ENCODE measurements at places on chromosomes 5 and 9.

- DNase-seq: no peak
Observed at GRCh38 chr9:99051851-99052250, 53.1 kb upstream of the TGFBR1 start.

- DNase-seq: no peak
Observed at GRCh38 chr5:37850226-37850865, 10.5 kb upstream of the GDNF start.

- peak; percentile 33 for DNase-seq
Observed at GRCh38 chr9:79353856-79354520, 217.8 kb upstream of the TLE4 start.

DNA sequence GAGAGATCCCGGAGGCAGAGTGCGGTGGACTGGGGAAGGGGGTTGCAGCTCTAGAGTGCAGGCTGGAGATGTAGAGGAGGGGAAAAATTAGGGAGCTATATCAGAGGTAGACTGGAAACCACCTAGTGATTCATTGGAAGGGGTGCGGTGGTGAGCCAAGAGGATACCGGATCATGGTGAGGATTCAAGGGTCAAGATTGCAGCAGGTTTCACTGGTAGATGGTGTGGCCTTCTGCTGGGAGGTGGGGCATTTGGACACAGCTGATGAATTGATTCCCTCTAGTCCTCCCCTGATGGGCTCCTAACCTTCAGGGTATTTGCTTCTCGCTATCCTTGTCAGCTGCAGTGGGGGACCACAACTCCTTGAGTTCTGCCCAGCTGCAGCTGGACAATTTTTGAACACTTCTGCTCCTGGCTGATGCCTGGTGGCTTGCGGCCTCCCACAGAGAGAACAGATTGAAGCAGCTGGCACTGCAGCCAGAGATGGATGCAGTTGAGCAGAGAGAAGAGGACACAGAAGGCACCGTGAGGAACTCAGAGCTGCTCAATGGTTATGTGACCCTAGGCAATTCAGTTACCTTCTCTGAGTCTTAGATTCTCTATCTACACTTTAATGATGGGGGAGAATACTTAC lies 134.4 kb upstream of the ABCA1 start:
- no peak for DNase-seq

GRCh38 chr5:33273985-33274384 lies 166.8 kb upstream of the TARS1 start:
- no peak for DNase-seq

DNA sequence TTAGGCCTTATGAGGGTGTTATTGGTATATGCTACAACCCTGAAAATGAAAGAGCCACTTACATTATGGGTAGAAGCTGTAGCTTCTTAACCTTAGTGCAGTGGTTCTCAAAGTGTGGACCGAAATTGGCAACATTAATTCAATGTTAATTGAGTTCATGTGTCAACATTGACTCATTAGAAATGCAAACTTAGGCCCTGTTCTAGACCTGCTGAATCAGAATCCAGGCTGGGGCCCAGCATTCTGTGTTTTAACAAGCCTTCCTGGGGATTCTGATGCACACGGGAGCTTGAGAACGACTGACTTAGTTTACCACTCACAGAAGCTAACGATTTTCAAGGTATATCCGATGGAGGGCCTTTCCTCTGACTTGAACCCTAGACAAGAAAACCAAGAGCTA lies 7.3 kb downstream of the VLDLR start:
- no peak for DNase-seq

DNA sequence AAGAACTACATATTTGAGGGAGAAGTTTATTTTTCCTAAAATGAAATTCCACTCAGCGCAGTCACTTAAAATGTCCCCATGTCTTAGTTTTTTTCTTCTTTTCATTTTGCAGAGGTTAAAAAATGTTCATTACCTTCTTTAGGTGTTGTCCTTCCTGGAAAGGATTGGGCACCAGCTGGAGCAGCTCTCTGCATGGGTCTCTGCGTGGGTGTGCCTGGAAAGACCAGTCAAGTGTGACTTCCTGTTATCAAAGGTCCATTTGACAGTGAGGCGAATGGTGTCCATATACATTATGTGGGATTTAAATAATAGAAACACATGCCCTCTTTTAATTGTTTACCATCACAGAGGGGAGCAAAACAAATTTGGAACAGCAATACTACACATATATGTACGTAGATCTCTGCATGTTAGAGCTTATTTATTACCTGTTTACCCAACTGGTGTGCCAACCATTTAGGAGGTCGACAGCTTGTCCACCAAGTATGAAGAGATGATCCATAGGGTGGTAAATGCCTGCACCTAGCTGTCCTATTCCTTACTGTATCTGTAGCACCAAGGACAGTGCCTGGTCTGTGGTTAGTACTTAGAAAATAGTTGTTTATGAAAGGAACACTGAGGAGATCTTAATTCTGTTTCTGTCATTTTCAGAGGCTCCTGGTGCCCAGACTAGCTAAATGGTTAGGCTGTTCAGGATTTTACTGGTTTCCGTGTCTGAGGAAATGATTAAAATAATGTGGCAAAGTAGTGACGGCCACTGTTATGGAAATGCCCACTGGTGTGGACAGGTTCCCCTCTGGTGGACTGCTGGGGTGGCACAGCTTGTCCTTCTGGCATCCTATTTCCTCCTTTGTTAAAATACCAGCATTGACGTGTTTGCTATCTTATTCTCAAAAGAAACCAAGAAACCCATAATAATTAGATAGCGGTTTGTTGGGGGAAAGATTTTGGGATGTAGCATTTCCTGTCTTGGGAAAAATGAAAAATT lies 200.4 kb downstream of the MAST4 start:
- DNase-seq: no peak

DNA sequence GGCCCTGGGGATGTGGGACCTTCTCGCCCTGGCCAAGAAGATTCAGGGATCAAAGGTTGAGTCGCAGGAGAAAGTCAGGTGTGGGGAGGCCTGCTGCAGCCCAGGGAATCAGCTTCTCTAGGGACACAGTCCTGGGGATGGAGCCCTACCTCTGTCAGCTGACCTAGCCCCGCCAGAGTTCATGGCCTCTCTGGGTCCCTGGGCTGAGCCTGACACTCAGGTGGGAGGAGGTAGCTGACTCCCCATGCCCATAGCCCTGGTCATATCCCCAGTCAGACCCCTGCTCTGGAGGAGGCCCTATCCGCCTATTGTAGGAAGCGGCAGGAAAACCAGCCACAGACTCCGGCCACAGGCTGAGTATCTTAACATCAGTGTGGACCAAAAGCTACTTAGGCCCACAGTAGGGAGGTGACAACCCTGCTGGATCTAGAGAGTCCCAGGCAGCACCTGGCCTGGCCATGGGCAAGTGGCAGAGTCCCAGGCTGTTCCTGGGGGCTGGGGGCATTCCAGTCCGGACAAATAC lies 15.0 kb upstream of the MRNIP start:
- DNase-seq: no peak

GRCh38 chr5:170186856-170187255 lies 45.9 kb upstream of the C5orf58 start:
- DNase-seq: no peak

DNA sequence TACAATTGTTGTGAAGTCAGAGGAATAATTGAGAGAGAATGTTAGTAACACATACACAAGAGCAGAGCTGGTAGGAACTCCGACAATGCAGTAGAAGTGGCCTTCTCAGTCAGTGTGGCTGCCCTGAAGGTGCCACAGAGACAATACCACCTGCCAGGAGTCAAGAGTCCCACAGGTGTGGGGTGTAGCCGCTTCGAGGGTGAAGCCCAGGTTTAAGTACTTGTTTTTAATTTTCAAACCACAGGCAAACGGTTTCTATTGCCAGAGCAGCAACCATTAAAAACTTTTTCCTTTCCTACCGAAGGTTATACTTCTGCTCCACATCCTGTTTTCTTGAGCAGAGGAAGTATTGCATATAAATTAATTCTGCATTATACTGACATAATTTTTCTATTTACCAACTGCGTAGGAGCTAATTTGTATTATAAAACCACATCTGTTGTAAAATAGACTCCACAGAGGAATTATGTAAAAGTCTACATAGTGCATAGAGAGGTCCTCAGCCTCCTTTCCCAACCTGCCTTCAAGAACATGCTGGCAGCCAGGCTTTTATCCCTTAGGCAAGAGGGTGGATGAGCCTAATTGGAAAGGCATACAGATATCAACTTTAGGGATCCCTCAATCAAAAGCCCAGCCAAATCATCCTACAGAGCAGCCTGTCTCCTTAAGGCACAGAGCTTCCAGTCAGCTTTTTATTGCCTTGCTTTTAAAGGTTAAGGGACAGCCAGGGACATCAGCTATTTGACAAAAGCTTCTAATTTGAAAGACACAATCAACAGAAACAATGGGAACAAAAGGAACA lies 12.9 kb upstream of the ACTBL2 start:
- DNase-seq: no peak

DNA sequence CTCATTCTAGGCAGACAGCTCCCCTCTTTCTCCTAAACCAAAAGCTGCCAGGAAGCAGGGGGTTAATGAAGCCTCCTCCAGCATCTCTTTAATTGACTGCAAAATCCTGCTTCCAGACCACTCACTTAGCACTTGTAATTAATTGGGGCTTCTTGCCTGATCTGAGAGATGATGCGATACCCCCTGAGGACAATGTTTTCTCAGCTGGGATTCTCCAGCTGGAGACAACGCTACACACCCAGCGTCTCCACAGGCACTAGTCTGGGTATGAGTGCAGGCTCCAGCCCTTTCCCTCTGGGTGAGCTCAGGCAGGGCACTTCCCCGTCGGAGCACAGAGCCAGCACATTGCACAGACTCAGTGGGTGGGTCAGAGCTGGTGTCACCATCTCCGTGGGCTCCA lies 16.1 kb downstream of the CPLX2 start:
- DNase-seq: no peak

- DNase-seq: no peak
Observed at GRCh38 chr5:154559398-154560276, 81.6 kb upstream of the HAND1 start.

DNA sequence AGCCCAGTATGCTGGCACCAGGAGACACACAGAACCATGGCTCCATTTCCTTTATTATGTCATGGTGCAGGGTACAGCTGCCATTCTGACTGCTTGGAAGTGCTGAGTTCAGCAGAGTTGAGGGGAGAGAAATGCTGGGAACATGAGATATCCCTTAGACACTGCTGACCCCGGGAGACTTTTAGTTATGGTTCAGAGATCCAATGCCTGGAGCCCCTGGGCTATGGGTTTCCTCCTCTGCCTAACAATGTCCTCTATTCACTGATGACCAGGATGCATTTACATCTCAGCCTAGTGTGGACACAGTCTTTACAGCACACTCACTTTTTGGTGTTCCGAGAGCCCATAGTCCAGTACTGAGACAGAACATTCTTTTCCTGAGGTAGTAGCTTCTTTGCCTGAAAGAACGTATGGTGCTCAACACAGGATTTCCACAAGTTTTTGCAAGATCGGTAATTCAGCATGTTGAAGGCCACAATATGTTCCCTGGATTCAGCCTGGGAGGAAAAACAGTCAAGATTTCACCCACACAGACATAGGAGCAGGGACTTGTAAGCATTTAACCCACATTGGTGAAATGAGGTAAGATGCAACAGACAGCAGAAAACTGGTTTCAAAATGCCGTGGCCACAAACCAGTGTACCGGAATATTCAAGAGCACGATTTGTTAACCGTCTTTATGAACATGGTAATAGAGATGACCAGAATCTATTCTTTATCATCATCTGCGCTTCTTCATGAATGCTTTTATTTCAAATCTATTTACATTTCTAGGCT lies 71.3 kb downstream of the PTPN3 start:
- no peak for DNase-seq

GRCh38 chr5:2917093-2917492 lies 165.6 kb upstream of the IRX2 start:
- DNase-seq: no peak

- no peak for DNase-seq
Observed at GRCh38 chr5:90184764-90185163, 224.8 kb downstream of the CETN3 start.

DNA sequence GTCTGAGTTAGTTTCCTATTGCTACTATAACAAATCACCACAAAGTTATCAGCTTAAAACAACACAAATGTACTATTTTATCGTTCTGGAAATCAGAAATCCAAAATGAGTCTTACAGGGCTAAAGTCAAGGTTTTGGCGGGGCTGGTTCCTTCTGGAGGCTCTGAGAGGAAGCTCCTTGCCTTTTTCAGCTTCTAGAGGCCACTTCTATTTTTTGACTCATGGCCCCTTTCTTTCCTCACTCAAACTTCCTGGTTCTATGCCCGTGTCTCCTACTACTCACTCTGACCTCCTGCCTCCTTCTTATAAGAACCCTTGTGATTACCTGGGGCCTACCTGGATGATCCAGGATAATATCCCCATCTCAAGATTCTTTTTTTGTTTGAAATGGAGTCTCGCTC lies 48.2 kb downstream of the GABBR2 start:
- DNase-seq: no peak

DNA sequence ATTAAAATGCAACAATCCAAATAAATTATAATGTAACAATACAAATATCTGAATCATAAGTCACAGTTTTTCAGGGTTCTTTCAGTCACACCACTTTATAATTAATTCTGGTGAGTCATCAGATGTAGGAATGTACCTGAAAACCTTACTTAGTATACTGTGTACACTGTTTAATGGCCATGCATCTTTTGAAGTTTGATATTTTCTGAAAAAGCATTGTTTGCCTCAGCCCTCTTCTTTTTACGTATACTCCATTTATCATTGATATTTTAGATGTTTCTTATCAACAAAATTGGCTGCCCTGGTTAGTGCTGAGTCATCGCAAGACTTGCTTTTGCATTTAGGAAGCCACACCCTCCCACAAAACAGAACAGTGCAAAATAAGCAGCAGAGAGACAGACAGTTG lies 218.6 kb downstream of the PJA2 start:
- DNase-seq: peak; percentile 24
